ENCODE measurements at places on chromosomes 12 and 14.

DNA sequence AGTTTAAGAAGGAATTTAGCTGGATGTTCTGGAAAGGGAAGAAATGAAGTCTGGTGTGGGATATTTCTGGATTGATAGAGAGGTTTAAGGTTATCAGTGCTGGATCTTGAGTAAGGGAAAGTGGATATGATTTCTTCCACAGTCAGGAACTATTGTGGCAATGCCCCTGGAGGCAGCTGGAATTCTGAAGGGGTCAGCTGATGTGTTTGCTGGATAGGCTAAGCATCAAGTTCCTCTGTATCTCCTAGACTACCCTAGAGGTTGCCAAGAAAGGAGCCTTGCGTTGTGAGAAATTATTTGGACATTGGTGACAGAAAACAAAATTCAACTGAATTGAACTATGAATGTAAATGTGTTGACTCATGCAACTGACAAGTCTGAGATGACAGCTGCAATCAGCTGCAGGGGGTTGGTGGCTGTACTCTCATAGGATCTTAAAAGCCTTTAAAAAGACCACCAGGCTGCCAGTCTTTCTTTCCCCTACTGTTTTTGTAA, 244.4 kb downstream of the ATXN7L3B start:
- DNase-seq = no peak

DNA sequence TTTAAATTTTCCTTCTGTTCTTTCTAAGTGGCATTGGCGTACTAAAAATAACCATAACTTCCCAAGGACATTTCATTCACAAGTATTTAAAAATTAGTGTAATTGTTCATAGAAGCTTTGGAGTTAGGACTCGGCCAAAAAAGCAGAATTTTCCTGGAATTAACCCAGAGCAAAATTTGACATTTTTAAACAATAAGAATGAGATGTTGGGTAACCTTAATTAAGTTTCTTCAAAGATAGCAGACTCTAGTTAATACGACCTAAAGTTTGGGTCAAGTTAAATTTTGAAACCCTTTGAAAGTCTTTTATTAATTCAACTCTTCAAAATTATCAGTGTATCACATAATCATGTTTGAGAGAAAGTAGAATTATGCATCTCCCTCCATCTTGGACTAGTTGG, 118.3 kb downstream of the AKAP6 start:
- DNase-seq = no peak

GRCh38 chr14:81331229-81332021, 68.7 kb downstream of the STON2 start:
- DNase-seq = no peak

DNA sequence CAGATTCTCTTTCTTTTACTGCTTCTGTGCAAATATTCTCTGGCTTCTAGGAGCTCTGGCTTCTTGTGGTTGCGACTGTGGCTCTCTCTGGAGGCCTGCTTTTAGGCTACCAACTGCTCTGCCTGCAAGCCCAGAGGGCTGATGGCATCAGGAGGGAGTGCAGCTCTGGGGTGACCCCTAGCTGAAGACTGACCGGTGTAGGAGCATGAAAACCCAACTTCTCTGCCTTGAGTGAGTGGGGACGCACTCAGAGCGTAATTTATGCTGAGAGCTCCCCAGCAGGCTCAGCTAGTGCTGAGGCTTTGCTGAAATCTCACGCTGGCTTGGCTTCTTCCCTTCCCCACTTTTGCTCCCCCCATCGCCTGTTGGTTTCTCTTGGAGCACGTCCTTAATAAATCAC, 29.9 kb upstream of the RBM19 start:
- no peak for DNase-seq

DNA sequence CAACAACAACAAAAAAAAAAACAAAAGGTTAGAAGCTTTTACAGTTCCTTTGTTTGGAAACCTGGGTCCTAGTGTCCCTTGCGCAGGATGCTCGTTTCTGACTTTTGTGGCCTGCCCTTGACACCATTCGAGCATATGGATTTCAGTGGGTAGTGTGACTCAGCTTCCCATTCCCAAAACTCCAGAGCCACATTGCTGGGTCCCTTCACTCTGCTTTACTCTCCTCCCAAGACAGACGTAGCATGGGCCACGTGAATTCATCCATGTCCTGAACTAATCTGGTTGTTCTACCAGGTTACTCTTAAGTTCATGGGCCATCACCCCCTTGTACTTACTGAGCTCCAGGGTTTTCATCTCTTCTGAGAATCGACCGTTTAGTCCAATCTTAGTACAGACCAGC, 68.0 kb upstream of the MAX start:
- no peak for DNase-seq

DNA sequence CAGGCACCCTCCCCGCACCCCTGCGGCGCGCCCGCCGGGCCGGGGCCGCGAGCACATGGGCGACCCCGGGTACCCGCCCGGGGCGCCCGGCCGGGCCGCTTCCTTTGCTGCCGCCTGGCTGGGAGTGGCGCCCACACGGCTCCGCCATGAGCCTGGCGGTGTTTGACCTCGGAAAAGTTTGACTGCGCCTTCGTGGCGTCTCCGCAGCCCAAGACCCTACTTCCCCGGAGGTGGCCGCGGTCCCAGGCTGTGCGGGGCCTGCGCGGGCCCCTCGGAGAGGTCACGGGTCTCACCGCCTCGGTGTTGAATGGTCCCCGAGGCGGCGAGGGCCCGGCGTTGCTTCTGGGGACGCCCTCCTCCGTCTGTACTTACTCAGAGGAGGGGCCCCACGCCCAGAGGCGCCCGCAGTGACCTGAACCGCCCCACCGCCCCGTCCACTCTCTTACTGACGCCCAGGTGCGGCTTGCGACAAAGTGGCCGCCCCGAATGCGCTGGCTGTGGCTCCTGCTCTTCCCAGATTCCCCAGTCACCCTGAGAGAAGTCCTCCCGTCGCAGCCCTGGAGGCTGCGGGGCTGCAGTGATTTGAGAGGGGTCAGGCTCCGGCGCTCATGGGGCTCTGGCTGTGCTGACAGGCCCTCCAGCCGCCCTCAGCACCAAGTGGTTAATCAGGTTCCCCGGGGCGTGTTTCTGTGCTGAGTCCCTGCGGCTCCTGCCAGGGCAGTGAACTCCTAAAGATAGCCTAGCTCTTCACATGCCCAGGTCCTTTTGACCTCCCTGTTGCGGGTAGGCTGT, 5.8 kb downstream of the KMT5A start:
- peak; percentile 26 for DNase-seq

DNA sequence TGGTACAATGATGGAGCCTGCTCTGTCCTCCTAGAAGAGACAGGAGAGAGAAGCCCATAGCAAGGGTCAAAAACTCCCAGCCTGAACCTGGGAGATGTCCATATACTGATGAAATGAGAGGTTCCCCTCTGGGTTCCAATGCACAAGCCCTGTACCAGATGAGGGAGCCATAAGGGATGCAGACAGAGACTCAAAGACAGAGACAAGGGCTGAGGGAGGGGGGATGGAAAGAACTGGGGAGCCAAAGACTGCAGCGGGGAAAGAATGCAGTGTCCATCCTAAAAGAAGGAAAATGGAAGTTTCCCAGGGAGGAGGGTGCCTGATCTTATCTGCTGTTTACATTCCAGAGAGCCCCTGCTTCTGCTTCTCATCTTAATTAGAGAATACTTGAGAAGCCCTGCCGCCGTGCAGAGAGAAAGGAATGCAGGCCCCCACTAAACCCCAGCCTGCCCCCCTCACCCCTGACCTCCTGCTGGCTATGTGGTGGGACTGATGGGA, 27.7 kb downstream of the KRT18 start:
- DNase-seq = no peak

DNA sequence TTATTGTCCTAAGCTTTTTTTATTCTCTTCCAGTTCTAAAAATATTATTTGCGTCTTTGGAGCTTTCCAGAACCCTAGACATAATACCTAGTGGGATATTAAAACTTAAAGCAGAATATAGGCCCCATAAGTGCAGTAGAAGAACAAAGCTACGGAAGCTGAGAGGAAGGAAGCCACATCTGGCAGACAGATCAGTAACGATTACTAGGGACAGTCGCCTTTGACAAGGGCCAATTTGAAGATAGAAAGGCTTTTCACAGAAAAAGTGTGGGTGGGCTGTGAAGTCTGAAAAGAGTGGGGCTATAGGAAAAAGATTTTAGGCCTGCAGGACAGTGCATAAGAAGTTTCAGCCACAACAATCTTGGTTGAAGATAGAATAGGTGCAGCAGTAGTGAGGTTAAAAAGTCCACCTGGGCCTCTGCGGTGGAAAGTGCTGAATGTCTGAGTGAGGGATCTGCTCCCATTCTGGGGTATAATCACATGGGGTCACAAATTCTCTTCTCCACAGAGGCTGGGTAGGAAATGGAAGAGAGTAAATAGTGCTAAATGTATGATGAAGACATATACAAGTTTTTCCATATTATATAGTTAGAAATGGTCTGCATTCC, 114.5 kb downstream of the CMAS start:
- DNase-seq = no peak

DNA sequence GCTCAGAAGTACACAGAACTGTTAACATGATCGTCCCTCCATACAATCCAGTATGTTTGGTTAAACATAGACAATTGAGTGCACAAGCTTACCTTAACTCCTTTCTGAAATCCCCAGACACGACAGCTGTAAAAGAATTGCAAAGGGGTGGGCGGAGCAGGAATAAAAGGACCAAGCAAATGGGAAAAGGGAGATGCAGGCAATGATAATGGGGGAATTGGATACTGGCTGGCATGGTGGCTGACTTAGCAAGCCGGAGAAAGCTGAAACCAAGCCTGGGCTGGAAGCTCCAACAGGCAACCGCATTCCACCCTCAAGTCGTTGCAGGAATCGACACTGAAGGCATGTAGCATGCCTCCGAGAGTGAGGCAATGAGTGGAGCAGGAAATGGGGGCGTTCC, 96.8 kb upstream of the TMEM132C start:
- no peak for DNase-seq

DNA sequence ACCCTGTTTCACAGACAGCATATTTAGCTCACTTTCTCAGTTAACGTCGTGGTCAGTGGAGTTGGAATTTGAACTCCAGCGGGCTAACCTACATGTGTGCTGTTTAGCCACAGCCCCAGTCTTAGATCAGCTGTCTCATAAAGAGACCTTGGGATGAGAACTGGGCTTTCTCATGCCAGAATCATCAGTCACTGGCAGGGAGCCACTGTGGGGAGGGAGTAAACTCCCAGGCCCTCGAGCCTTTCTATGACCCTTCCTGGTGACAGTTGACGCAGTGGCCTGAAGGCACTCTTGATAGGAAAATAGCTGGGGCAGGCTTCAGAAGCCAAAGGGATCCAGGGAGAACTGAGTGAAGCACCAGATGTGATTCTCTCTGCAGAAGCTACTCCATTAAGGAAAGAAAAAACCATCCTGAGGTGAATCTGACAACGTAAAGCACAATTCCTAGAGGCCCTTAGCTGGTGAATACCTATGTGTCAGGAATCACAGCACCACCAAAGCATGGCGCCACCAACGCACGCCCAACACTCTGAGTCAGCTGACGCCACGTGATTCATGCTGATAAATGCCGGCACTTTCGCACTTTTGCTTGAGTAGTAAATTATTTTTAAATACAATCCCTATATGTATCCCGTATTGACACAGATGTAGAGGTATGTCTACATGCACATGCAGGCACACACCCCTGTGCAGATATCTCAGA, 279.6 kb upstream of the TMEM132C start:
- DNase-seq = no peak

DNA sequence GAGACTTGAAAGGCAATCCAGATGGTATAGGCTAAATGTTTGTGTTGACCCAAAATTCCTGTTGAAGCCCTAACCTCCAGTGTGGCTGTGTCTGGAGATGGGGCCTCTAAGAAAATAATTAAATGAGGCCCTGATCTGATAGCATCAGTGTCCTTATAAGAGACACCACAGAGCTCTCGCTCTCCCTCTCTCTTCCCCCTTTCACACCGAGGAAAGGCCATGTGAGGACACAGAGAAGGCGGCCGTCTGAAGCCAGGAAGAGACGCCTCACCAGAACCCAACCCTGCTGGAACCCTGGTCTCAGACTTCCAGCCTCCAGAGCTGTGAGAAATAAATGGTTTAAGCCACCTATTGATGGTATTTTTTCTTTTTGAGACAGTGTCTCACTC, 87.5 kb downstream of the SCARB1 start:
- DNase-seq = no peak

GRCh38 chr14:65821224-65821753, 408.8 kb downstream of the FUT8 start:
- DNase-seq = no peak

DNA sequence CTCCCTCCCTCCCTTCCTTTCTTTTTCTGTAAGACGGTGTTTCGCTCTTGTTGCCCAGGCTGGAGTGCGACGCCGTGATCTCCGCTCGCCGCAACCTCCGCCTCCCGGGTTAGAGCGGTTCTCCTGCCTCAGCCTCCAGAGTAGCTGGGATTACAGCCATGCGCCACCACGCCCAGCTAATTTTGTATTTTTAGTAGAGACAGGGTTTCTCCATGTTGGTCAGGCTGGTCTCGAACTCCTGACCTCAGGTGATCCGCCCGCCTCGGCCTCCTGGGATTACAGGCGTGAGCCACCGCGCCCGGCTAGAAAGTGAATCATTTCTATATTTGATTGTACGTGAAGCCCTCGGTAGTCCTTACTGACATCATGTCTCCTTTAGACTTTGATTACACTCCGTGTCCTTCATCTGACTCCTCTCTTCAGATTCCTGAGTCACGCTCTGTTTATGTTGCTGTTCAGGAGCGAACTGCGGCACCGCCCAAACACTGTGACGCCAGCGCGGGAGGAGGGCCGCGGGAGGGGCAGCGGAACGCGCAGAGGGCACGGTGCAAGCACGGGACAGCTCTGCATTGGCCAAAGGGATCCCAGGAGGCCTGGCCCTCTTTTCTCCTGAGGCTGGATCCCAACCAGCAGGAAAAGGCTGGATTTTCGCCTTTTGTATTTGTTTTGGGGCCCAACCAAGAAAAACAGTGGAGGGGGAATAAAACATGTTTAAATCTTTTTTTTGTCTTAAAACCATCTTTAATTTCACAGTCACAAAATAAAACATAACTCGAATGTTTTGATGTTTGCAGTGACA, 538 bp upstream of the GABARAPL1 start:
- DNase-seq = peak; percentile 81

GRCh38 chr14:95220663-95221231, 63.4 kb upstream of the DICER1 start:
- DNase-seq = no peak

DNA sequence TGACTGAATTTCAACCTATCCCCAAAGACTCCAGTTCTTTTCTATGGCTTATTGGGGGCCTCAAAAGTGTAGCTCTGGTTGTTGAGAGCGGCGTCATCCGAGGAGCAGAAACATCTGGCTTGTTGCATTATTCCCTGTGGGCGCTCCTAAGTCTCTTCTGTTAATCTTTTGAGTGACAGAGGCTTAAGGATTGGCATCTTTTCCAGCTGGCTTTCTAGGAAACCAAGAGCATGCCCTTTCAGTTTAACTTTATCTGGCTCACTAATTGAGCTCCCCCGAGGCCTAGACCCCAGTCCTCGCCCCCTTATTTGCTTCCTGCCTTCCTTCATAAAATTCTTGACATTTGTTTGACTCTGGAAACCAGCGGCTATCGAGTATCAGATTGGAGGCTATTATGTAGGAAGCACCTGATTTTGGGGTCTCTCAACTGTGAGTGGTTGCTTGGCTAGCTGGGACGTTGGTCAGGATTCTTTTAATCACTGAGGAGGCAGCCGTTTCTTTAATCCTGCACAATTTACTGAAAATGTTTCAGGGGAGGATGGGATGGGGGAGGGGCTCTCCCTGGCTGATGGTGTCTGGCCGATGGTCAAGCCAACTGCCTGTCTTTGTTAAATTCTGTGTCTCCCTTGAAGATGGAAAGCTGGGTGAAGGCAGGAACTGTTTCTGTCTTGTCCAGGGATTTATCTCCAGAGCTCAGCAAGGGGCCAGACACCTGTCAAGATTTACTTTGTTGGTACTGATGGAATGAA, 3.1 kb downstream of the SMOC1 start:
- no peak for DNase-seq

- no peak for DNase-seq
These were observed 16.0 kb upstream of the LUM start for GRCh38 chr12:91127306-91127705.

- DNase-seq = no peak
These were observed 30.5 kb upstream of the LRP6 start for GRCh38 chr12:12297201-12297830.
